Right renal cortex interstitium (tissue), 3 donors: ENCODE measurements at places on chromosomes 1 and 21. TPM values are rescaled to one million over a fixed set of nuclear protein-coding genes. Genes with fewer than 3 reads are reported as not detected.

DNA sequence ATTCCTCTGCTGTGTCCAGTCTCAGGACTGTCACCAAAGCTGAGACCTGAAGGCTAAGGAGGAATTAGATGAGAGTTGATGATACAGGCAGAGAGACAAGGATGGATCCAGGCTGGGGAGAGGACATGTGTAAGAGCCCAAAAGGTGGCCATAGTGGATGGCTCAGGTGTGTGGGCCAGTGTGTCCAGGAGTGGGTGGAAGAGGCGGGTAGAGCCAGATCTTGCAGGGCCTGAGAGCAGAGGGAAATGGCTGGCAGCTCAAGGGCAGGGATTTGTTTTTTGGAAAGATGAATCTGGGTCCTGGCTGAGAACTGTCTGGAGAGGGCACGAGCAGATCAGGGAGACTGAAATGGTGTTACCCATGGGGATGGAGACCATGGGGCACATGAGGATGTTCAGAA is 38.1 kb downstream of the AZIN2 start:
- no peak for DNase-seq

DNA sequence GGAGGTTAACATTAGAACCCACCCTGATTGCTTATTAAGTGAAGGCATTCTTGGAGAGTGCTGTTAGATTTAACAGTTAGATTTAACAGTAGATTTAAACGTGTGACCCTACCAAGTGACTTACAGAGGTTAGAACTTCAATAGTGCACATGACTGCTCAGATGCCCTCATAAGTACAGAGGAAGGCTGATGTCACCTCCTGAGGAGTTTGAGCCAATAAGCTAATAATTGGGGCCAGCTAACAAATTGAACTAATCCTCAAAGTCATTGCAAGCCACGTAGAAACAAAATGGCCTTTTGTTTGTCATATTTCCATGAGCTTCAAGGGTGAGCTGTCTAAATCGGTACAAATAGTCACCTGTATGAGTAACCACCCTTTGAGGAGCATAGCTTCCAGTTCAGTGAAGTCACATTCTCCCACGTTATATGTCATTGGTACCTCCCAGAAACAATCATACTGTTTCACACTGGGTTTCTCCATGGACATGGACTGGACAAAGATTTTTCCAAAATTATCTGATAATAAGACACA is 11.7 kb downstream of the AVPR1B start:
- no peak for DNase-seq

The PLA2G5 gene
- polyA plus RNA-seq, result not detected

GRCh38 chr1:177505905-177506590 is 335.3 kb downstream of the BRINP2 start:
- no peak for DNase-seq

- no peak for DNase-seq
Measured at GRCh38 chr1:26696654-26697430, 1.0 kb downstream of the ARID1A start.

GRCh38 chr1:213983493-213984386 is 4.0 kb upstream of the PROX1 start:
- no peak for DNase-seq

The SETDB1 gene
- 77.4 TPM for polyA plus RNA-seq

DNA sequence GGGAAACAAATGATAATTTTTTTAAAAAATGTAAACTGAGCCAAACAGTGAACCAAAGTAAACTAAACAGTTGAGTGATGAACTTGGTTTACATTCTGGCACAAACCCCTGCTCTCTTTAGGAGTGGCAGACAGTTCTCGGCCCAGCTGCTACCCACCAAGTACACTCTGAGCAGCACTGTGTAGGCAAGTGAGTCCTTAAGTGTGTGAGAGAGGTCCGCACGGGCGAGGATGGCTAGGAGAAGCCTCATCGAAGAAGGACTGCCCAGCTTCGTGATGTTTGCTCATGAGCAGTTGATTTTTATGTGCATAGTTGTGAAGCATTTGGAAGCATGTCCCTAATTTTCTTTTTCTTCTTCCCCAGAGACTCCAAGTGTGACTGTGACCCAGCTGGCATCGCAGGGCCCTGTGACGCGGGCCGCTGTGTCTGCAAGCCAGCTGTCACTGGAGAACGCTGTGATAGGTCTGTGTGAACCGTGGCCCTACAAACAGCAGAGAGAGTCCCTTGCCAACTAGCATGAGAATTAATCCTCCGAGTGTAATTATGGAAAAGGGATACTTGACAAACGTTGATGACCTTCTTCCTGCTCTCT is 32.1 kb downstream of the LAMC2 start:
- no peak for DNase-seq

The AMY1A gene
- not detected for polyA plus RNA-seq

- no peak for DNase-seq
Measured at GRCh38 chr1:96683931-96684330, 37.7 kb upstream of the PTBP2 start.

- DNase-seq, result no peak
Measured at GRCh38 chr1:36912365-36912865, 121.9 kb downstream of the GRIK3 start.

The ANKRD65 gene
- 5.0 TPM for polyA plus RNA-seq

The HMCN1 gene
- polyA plus RNA-seq, result 58.5 TPM

- no peak for DNase-seq
Measured at GRCh38 chr1:43302201-43302600, 1.4 kb downstream of the TIE1 start.
